ENCODE measurements at places on chromosomes 4 and X.

DNA sequence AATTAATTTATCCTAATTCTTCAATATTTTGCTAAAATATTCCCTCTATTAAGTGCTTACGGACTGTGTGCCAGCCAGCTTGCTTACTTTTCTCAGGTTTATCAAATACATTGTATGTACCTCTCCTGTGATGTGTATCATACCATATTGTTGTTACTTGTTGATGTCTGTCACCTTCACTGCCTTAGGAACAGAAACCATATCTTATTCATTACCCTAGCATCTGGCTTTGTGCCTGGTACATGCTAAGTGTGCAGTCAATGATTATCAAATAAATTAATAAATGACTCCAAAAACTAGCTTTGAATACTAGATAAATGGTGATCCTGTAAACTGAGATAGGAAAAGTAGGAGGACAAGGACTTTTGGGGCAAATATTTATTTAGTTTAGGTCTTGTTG, 6.9 kb downstream of the CLCN3 start:
- DNase-seq = no peak

- no peak for DNase-seq
Measured at GRCh38 chr4:184420402-184420801, 53.9 kb downstream of the IRF2 start.

- DNase-seq = no peak
Measured at GRCh38 chr4:122099896-122100295, 52.2 kb upstream of the BLTP1 start.

GRCh38 chr4:15118292-15118691, 116.0 kb downstream of the CPEB2 start:
- no peak for DNase-seq

DNA sequence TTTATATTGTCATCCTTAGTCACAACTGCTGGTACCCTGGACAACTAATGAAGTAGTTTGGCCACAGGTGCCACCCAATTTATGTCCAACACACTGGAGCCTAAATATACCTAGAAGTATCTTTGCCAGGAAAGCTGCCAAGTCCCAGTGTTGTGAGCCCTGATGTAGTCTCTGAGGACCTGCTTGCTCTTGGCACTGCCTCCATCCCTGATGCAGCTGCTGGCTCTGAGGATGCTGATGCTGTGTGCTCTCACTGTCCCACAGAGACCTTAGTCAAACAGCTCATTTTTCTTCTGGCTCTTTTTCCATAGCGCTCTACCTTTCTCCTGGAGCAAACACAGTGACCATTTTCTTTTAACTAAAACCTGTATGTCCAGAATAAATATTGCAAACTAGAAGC, 1535.4 kb upstream of the ADGRL3 start:
- DNase-seq = no peak

GRCh38 chrX:42151808-42152207, 228.5 kb upstream of the CASK start:
- no peak for DNase-seq

GRCh38 chr4:37710491-37710890, 24.3 kb upstream of the RELL1 start:
- no peak for DNase-seq

- no peak for DNase-seq
Measured at GRCh38 chrX:34901761-34902160, 40.8 kb upstream of the FAM47B start.

- no peak for DNase-seq
Measured at GRCh38 chrX:8003147-8003883, 76.1 kb upstream of the PNPLA4 start.

- no peak for DNase-seq
Measured at GRCh38 chr4:90904021-90904420, 776.8 kb downstream of the CCSER1 start.

- peak; percentile 47 for DNase-seq
Measured at GRCh38 chrX:67543818-67544217, at the start of gene AR. Gene AR (plus strand): TSS chrX:67544021. CDS start chrX:67545147, 1,126 bp downstream.

- DNase-seq = peak; percentile 59
Measured at GRCh38 chrX:45807572-45808425, 607.1 kb upstream of the DIPK2B start.

- no peak for DNase-seq
Measured at GRCh38 chrX:83916525-83916924, 55.6 kb downstream of the CYLC1 start.

DNA sequence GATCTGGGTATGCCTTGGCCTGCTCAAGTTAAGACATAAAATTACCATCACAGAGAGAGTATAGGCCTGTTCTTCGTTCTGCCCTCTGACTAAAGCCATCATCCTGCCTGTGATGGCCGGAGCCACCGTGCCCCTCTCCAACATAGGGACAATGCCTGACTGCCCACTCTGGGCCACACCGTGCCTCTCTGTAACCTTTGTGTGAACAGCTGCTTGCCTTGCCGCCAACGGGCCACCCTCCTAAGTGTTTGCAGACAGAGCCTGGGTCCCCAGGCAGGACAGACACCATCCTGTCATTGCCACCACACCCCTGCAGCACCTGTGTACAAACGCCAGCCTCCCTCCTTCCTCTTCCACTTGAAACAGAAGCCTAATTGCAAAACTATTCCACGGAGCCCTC, 298.7 kb upstream of the TENM3 start:
- DNase-seq = no peak

GRCh38 chr4:175789647-175790046, 22.4 kb downstream of the GPM6A start:
- no peak for DNase-seq

Measured in brain microvascular endothelial cell (primary cell).